ENCODE measurements at places on chromosomes 7 and 10. TPM values are rescaled to one million over a fixed set of nuclear protein-coding genes. Genes with fewer than 3 reads are reported as not detected.

ACTR3C gene
- total RNA-seq, result 10.8 TPM

SLC16A9 gene
- total RNA-seq, result 12.8 TPM

- DNase-seq, result no peak
These were observed 20.5 kb downstream of the OTUD1 start for GRCh38 chr10:23459308-23459939.

DNA sequence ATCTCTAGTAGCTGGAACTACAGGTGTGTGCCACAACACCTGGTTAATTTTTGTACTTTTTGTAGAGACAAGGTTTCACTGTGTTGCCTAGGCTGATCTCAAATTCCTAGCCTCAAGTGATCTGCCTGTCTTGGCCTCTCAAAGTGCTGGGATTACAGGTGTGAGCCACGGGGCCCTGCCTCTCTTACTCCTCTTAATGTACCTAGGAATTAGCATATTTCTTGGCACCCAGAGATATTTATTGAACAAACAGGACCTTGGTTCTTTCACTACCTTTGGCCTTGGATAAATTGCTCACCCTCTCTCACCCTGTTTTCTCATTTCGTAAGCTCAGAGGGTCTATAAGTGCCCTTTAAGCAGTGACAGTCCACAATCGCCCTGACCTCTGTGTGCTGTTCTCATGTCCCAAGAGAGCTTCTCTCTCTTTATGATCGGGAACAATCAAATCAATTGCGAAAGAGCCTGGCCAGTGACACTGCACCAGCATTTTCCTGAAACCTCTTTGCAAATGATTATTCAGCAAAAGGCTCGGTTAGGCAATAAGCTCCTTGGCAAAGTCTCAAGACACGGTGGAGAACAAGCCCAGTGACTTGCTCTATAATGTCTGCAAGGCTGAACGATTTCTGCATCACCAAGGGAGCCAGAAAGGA lies 117.7 kb downstream of the APBB1IP start:
- peak; percentile 26 for DNase-seq

DNA sequence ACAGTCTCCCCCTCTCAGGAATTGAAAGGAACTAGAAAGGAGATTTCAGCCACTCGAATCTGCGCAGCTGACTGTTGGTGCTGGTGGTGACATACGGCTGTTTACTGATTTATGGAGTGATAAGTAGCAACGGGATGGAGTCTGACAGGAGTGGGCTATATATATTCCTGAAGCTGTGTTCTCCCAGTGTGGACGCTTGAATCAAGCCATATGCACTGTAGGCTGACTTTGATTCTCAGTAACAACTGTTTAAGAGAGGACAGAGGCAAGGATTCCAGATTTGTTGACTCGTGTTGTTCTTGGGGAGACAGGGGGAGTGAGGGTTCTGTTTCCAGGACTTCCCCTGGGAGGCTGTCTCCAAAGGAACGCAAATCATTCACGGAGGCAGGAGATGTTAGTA lies 260.1 kb upstream of the AUTS2 start:
- DNase-seq, result no peak

- peak; percentile 70 for DNase-seq
These were observed 183.5 kb upstream of the INHBA start for GRCh38 chr7:41886262-41886900.

DNA sequence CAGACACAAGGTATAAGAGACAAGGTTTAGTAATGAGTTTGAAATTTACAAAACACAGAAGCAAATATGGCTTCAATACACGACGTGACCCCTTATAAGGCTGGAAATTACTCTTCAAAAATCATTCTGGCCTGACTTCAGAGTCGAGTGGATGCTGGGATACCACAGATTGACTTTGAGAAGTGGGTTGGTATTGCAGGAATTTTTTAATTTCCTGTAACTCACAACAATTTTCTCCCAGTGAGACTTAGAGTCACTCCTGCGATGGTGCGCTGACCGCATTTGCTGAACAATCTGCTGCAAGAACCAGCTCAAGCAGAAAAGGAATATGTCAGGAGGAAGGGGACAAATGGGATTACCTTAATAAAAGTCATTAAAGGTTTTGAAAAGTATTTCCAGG lies 132.1 kb downstream of the EMX2 start:
- no peak for DNase-seq

- no peak for DNase-seq
These were observed 58.3 kb upstream of the GTF2I start for GRCh38 chr7:74599244-74599643.

Measured in PC-3 (cell line).